Effector memory CD8-positive, alpha-beta T cell (primary cell): ENCODE measurements at places on chromosomes 2 and 18.
A peak's percentile ranks its signal among the peaks of the same experiment; 100 is the strongest.

DNA sequence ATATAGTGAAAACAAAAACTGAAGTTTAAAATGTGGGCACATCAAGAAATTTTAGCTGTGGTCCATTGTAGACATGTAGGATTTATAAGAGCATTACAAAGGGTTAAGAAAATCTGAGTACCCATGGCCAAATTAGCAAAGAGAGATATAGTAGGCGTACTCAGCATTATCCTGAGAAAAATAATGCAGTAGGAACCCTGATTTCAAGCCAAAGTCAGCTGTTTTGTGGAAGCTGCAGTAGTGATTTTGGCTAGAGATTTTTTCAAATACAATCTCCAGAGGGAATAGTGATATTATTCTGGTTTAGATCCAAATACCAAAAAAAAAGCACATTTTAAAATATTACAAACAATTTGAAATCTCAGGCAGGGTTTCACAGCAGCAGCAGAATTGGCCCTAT lies 450.9 kb downstream of the FBXO15 start:
- no peak for DNase-seq

DNA sequence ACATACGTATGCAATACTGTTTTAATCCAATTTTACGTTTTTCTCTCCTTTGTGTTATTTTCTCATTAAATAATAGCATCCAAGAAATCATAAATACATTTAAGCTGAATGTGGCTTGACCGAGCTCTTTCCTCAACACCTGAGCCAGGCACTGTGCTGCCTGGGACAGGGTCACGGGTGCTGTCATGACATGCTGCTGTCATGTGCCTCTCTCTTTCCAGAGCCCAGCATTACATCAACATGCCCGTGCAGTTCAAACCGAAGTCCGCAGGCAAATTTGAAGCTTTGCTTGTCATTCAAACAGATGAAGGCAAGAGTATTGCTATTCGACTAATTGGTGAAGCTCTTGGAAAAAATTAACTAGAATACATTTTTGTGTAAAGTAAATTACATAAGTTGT lies 94.1 kb upstream of the LDLRAD4 start:
- no peak for DNase-seq

DNA sequence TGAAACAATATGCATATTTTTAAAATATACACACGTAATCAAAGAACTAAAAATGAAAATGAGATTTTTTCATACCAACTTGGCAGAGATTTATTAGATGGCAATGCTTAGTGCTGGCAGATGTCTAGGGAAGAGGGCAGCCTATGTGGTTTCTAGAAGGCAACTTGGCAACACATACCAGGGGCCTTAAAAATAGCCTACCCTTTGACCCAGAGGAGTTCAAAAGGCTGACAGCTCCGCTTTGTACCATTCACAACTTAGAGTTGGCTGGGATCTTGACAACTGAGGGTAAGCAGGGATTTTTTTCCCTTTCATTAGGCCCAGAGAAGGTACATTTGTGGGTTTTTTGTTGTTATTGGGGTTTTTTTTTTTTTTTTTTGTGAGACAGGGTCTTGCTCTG lies 26.4 kb upstream of the GPR55 start:
- no peak for DNase-seq

DNA sequence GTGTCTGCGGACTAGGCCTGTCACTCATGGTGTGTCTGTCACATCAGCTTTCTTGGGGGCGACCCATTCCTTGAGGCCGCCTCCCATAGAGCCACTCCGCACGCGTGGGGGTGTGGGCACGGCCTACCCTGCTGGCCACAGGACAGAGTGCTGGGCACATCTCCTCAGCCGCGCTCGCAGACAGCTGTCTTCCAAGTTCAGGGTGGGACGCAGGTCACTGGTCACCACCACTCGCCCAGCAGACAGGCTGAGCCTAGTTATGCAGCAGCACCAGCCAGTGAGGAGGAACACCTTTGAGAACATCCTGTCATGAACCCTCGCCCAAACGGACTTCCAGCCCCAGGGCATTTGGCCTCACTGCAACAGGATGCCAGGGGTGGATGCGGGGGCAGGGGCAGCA lies 30.8 kb upstream of the BIN1 start:
- no peak for DNase-seq

GRCh38 chr2:75548036-75548573 lies 12.6 kb downstream of the EVA1A start:
- no peak for DNase-seq

DNA sequence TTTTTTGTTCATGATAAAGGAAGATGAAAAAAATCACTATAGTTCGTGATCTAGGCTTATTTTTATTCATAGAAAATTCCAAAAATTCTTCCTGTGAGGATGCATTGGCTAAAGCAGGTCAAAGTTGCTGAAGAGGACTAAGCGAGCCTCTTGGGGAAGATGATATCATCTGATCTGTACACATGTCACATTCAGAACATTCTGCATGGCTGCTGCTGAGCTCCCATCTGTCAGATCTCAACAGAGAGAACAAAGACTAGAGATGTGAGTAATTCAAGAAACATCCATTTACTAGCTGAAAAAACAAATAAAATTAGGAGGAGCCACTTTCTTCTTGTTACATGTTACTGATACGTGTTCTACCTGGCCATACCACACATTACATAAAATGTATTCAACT lies 518.6 kb upstream of the FSIP2 start:
- DNase-seq: no peak

DNA sequence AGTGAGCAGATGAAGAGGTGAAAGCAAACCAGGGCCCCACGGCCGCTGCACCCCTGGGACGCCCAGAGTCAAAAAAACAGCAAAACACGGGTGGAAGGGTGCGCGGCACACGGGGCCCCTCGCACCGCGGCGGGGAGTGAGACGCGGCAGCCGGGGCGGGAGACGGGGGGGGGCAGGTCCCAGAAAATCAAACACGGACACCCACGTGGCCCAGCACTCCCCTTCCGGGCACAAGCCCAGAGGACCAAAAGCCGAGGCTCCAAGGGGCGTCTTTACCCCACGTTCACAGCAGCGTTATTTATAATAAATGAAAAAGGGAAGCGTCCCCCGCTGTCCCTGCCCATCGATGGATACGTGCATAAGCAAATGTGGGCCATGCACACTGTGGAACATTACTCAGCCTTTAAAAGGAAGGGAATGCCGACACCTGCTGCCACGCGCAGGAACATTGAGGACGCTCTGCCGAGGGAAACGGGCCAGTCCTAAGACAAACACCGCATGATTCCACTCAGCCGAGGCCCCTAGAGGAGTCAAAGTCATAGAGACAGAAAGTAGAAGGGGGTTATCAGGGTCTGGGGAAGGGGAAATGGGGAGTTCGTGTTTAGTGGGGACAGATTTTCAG lies 677 bp upstream of the COPS9 start:
- peak; percentile 15 for DNase-seq

- no peak for DNase-seq
Observed at GRCh38 chr2:201007584-201007998, 44.1 kb upstream of the ORC2 start.

GRCh38 chr18:58004317-58004716 lies 39.7 kb upstream of the NEDD4L start:
- DNase-seq: no peak

- DNase-seq: no peak
Observed at GRCh38 chr18:62996566-62996965, 281.2 kb downstream of the PHLPP1 start.

- DNase-seq: no peak
Observed at GRCh38 chr2:126038861-126039260, 617.1 kb upstream of the GYPC start.

DNA sequence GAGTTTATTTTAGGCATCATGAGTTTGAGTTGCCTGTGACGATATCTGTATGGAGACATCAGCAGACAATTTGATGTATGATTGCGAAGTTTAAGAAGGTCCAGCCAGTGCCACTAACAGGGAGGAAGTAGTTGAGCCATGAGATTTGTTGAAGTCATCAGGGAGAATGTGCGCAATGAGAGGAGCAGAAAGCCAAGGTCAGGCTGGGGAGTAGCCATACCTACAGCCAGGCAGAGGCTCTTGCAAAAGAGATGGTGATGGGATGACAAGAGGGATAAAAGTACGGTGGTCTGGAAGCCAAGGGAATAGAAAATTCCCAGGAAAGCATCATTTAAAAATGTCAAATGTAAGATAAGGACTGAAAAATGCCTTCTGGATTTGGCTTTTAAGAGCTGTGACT lies 51.2 kb downstream of the LIMS1 start:
- DNase-seq: no peak

- DNase-seq: no peak
Observed at GRCh38 chr18:44786688-44787087, 106.0 kb downstream of the SETBP1 start.

GRCh38 chr2:104888489-104889258 lies 34.8 kb downstream of the POU3F3 start:
- DNase-seq: no peak

DNA sequence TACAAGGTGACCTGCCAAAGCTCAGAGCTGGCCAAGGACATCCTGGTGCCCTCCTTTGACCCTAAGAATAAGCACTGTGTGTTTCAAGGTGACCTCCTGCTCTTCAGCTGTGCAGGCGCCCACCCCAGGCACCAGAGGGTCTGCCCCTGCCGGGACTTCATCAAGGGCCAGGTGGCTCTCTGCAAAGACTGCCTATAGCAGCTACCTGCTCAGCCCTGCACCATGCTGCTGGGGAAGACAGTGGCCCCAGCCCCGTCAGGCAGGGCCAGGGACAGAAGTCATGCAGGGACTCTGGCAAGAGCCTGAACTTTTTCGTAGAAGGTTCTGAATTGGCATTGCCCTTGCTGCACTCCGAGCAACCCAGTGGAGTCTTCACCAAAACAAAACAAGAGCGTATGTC lies 194.8 kb downstream of the MGAT5 start:
- no peak for DNase-seq

- DNase-seq: no peak
Observed at GRCh38 chr2:23294238-23294637, 90.7 kb upstream of the KLHL29 start.

DNA sequence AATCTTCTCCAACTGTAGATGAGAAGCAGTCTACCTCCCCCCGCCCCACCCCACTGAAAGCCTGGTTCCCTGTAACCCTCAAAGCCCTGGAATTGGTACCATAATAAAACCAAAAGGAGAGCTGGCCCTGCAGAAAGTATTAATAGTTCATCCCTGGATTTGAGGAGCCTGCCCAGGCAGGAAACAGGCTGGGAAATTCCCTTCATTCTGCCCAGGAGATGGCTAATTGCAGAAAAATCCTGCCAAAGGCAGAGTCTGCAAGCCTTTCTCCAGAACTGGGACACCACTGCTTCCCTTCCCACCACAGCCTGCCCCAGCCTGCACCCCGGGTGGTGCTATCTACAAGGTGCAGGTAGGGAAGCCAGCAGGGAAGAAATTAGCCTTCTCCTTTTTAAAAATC lies 16.3 kb downstream of the GKN2 start:
- no peak for DNase-seq

GRCh38 chr2:127479866-127480743 lies 46.2 kb downstream of the IWS1 start:
- no peak for DNase-seq

DNA sequence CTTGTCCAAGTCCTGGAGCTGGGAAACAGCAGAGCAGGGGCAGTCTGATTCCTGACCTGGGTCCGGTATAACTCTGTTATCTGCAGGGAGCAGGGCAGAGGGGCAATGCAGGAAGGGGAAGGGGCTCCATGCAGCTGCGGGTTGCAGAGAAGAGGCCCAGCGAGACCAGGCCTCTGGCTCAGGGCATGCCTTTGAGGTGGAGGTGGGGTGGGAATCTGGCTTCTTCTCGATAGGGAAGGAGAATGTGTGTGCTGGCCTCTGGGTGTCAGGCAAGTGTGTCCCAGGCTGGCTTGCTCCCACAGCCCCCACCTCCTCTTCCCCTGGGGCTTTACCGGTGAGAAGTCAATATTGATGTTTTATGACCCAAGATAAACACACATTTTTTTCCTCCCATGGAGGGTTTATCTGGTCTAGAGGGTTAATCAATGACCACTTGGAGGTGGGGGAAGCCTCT lies 187.1 kb upstream of the HAAO start:
- DNase-seq: no peak

DNA sequence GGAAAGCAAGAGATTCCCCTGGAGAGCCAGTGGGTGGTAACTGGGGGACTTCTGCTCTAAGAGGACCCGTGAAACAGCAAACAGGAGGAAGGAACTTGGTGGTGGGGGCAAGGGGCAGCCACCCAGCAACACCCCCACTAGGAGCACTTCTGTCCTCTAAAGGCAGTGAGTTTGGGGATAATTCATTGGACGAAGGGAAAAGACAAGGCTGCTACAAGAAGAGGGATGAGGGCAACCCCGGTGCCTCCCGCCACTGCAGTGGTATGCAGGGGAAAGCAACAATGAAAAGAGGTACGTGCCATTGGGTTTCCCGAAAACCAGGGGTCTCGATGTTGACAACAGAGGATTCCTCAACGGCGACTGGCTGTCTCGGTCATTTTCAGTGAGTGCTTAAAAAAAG lies 9.1 kb downstream of the RPL31 start:
- no peak for DNase-seq

- DNase-seq: no peak
Observed at GRCh38 chr2:25073025-25073424, 31.1 kb downstream of the EFR3B start.

DNA sequence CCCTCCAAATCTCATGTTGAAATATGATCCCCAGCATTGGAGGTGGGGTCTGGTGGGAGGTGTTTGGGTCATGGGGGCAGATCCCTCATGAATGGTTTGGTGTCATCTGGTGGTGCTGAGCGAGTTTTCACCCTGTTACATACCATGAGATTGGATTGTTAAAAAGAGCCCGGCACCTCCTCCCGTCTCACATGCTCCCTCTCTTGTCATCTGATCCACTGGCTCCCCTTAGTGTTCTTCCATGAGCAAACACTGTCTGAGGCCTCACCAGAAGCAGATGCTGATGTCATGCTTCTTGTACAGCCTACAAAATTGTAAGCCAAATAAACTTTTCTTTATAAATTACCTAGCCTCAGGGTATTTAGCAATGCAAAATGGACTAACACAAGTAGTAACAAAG lies 405.0 kb upstream of the SLC39A10 start:
- DNase-seq: no peak

- no peak for DNase-seq
Observed at GRCh38 chr2:123853161-123853560, 171.9 kb upstream of the CNTNAP5 start.

- no peak for DNase-seq
Observed at GRCh38 chr2:150769421-150769820, 282.0 kb upstream of the RND3 start.

DNA sequence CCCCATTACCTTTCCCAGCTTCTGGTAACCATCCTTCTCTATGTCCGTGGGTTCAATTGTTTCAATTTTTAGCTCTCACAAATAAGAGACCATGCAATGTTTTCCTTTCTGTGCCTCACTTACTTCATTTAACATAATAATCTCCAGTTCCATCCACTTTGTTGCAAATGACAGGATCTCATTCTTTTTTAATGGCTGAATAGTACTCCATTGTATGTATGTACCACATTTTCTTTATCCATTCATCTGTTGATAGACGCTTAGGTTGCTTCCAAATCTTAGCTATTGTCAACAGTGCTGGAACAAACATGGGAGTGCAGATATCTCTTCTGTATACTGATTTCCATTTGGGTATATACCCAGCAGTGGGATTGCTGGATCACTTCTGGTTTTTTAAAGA lies 1.8 kb downstream of the CABYR start:
- DNase-seq: no peak

- DNase-seq: no peak
Observed at GRCh38 chr2:38866773-38867443, 8.8 kb downstream of the DHX57 start.
